ENCODE measurements at places on chromosomes 3 and 15.
A peak's percentile ranks its signal among the peaks of the same experiment; 100 is the strongest.

DNA sequence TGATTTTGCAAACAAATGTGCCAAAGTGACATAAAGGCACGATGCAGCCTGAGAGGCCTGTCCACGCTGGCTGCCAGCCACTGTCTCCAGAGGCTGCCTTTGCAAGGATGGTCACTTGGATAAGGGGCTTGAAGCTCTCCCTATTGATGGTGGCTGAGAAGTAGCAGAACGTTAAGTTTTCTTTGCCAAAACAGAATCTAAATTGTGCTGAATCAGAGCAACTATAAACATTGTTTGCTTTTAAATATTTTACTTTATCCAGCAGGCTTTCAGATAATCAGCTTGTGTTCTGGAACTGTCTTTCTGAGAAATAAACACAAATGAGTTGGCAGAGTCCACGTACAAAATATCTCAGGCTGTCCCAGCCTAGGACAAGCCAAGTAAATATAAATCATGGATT, 23.8 kb upstream of the CNBP start:
- no peak for DNase-seq

GRCh38 chr15:25710184-25710583, 152.9 kb downstream of the ATP10A start:
- DNase-seq: peak; percentile 12

GRCh38 chr3:17901893-17902292, 159.5 kb upstream of the TBC1D5 start:
- DNase-seq: no peak

- DNase-seq: no peak
Measured at GRCh38 chr3:12879191-12879815, 37.9 kb upstream of the RPL32 start.

GRCh38 chr3:128515967-128516366, 23.0 kb upstream of the GATA2 start:
- DNase-seq: no peak

DNA sequence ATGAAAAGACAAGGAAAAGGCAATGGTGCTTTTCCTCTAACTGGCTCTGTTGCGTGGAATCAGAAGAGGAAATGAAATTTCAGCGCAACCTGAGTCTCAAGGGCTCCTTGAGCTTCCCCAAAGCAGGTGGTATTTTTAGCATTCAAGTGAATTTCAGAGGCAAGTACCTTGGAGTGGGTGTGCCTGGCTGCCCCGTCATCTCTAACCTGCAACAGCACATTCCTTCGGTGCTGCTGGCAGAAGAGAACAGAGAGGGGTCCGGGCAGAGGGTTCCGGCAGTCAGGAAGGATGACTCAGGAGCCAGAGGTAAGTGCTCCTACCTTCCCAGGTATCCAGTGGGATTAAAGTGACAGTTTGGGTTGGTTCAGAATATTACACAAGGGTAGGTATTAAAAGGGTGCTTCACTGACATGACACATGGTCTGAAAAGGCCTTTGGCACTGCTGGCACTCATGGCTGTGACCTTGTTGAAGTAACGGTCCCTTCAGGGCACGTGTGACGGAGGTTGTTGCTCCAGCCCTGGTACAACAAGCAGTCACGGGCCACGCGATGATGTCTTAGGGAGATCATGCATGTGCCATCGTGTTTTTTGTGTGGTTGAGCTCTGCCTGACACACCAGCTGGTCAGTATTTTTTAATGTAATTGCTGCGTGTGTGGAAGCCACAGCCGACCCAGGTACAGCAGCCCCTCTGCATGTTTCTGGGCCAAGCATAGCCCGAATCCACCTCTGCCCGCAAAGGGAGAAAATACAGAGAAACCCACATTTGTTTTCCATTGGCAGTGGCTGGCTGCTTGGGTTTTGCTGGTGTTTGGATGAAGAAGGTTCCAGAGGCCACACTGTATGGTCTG, 75.7 kb downstream of the LRRK1 start:
- no peak for DNase-seq

DNA sequence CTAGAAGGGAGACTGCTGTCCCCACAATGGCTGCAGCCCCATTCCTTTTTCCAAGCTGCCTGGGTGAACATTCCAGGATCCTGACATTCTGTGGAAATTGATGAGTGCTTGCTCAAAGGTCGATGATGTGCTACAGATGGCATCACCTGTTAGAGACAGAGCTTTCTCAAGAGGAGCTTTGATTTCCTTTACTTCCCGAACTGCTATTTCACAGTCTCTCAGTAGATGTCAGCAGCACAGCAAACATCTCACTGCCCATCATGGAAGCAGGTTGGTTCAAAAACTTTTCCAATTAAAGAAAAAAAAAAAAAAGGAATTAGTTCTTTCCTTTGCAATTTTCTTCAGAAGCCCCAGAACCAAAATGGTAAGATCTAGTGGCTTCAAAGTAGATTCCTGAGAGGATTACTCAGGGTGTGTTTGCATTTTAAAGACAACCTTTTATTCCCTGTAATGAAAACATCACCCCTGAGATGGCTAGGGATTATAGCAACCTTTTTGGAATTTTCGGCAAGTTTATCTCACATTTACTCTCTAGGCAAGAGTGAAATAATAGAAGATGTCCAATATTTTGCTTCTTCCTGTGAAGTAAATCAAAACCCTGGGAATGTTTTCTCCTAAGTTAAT, 44.8 kb downstream of the POLR2M start:
- DNase-seq: no peak

- no peak for DNase-seq
Measured at GRCh38 chr15:47395076-47395475, 322.2 kb upstream of the SEMA6D start.

GRCh38 chr3:130789782-130790322, 43.2 kb upstream of the PIK3R4 start:
- no peak for DNase-seq

DNA sequence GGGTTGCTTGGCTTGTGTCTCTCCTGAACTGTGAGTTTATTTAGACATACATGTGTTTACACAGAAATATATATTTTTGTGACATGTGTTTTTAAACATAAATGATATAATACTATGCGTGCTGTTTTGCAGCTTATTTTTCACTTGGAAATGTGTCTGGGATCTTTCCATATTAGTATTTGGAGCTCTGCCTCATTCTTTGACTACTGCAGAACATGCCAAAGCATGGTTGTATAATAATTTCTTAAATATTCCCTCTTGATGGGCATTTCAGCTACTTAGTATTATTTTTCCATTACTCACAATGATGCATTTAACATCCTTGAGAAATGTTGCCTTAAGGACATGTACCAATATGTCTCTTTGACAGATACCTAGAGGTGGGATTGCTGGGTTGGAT, 19.5 kb downstream of the ANAPC13 start:
- DNase-seq: no peak

GRCh38 chr3:97793420-97794019, 28.3 kb upstream of the CRYBG3 start:
- DNase-seq: no peak

- DNase-seq: no peak
Measured at GRCh38 chr3:178117641-178118040, 418.6 kb upstream of the KCNMB2 start.

DNA sequence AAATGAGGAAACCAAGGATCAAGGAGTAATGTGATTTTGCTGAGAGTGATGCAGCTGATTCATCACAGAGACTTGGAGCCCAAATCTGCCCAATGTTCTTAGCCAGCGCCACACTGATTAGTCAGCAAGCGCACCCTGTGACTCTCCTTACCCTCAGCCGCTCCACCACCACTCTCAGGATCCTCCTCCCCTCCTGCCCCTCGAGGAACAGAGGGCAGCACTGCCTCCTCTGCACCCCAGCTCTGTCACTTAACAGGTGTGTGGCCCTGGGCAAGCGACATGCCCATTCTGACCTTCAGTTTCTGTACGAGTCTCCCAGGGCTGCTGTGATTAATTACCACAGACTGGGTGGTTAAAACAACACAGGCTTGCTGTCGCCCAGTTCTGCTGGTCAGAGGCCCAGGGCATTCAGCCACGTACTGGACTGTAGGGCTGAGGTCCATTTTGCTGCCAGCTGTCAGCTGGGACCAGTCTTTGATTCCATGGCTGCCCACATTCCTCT, 36.1 kb upstream of the HRH1 start:
- DNase-seq: no peak

- no peak for DNase-seq
Measured at GRCh38 chr3:114411190-114411668, 117.4 kb downstream of the TIGIT start.

GRCh38 chr3:54856271-54856670, 71.6 kb downstream of the LRTM1 start:
- no peak for DNase-seq

- DNase-seq: peak; percentile 55
Measured at GRCh38 chr3:43378066-43378935, 92.0 kb downstream of the SNRK start.

GRCh38 chr3:177781686-177782161, 584.4 kb upstream of the TBL1XR1 start:
- DNase-seq: no peak

DNA sequence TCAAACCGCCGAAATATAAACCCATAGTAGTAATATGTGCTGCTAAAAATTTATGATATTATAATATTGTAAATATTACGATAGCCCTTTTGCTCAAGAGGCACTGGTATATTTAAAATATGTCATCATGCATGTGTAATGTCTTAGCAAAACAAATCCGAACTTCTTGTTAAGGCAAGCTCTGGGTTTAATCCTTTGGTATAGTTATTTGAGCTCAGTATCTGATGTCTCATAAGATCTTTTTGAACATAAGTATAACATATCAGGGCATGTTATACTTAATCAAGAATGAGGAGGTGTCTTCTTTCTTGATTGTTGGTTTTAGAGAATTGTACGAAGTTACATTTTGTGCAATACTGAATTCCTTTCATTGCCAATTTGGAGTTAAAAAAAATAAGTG, 154.1 kb upstream of the CBLB start:
- no peak for DNase-seq

DNA sequence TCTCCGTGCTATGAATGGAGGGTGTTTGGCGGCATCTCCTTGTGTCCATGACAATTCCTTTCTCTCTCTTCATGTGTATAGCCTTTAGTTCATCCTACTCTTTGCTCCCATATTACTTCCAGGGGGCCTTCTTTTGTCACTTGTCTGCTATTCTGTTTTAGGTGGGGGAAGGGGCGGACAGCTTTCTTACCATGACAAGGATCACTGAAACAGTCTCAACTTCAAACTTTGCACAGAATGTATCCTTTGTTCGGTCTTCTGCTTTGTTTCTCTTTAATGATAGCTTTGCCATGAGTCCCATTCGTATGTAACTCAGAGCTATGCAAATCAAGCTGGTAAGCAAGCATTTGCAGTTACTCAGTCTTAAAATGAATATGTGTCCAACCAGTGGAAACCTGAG, 294.2 kb downstream of the TIGIT start:
- no peak for DNase-seq

DNA sequence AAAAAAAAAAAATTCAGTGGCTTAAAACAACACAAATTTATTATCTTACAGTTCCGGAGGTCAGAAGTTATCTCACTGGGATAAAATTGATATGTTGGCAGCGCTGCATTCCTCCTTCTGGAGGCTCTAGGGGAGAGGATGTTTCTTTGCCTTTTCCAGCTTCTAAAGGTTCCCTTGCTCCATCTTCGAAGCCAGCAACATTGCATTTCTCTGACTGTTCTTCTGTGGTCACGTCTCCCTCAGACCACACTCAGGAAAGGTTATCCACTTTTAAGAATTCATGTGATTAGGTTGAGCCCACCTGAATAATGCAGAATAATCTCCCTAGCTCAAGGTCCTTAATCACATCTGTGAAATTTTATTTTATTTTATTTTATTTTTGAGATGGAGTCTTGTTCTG, 23.4 kb upstream of the ACAP2 start:
- DNase-seq: no peak

GRCh38 chr3:55487381-55488241, 505 bp upstream of the WNT5A start:
- DNase-seq: no peak

- DNase-seq: no peak
Measured at GRCh38 chr15:65954289-65954741, 85.0 kb downstream of the RAB11A start.

DNA sequence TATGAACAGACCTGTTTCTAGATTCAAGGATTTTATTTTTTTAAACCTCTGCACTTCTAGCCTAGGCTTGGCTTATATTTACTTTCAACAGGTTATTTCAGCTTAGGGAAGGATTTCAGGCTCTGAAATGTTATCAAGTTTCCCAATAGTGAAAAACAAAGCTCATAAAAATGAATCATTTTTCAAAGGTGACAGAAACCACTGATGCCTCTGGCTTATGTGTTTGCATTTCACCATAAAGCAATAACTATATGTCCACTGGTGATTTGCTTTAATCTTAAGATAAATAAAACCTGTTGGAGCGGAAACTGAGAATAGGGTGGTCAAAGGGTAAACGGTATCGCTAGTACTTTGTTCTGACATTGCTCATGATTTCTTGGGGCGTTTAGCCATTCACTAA, 141.2 kb upstream of the LRIG1 start:
- DNase-seq: no peak

GRCh38 chr3:65230261-65231139, 542.7 kb upstream of the ADAMTS9 start:
- DNase-seq: no peak

- DNase-seq: no peak
Measured at GRCh38 chr3:134357914-134358811, 16.1 kb downstream of the AMOTL2 start.

DNA sequence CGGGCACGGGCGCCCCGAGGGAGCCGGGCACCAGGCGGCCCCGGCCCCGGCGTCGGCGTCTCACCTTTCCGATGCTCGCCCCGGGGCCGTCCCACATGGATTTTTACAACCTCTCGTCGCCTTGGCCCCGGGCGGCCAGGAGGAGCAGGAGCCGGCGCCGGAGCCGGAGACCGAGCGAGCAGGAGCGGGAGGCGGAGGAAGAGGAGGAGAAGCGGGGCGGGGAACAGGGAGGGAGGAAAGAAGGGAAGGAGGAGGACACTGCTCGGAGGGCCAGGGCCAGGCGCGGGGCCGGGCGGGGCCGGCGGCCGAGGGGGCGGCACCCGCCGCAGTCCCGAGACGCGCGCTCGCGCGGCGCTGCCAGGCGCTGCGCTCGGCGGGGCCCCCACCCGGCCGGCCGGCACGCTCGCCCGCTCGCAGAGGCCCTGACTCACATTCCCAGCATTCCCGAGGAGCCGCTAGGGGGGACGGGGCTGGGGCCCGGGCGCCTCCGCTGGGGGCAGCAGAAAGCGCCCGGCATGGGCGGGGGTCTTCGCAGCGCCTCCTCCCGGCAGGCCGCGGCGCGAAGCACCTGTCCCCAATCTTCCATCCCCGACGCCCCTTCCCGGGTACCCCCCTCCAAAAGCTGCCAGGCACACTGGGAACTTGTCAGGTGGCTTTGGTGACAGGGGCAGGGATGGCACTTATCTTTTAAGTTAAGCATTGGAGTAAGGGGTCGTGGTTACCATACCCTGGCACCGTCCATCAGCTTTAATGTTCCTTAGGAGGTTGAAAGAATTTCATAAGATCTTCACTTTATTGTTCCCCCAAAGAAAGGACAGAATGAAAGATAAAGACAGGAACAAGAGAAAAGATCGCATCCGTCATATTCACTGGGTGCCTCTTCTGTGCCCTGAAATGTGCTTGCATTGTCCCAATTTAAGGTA, at the start of gene ERC2:
TSS of gene ERC2 (minus strand) at position 284 of the 923 bp plus-strand sequence.
- no peak for DNase-seq

Data from T-cell (primary cell).